B cell (primary cell): ENCODE measurements at places on chromosomes 6 and 20.

- DNase-seq, result no peak
These were observed 64.9 kb upstream of the ZNF133 start for GRCh38 chr20:18223409-18223808.

DNA sequence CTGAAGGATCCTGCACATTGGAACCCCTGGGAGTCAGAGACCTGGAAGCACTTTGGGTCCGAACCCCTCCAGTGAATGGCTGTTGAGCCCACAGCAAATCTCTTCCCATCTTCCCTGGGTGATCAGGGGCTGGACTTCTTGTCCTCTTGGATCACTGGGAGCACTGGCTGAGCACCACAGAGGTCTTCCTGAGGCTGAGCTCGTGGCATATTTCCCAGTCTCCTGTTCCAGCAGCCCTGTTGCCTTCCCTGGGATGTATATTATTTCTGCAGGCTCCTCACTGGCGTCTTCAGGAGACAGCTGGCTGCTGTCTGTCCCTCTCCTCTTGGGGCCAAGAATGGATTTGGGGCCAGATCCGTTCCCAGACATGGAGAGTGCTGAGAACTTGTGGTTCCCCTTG, 43.4 kb downstream of the PTK7 start:
- DNase-seq, result no peak

DNA sequence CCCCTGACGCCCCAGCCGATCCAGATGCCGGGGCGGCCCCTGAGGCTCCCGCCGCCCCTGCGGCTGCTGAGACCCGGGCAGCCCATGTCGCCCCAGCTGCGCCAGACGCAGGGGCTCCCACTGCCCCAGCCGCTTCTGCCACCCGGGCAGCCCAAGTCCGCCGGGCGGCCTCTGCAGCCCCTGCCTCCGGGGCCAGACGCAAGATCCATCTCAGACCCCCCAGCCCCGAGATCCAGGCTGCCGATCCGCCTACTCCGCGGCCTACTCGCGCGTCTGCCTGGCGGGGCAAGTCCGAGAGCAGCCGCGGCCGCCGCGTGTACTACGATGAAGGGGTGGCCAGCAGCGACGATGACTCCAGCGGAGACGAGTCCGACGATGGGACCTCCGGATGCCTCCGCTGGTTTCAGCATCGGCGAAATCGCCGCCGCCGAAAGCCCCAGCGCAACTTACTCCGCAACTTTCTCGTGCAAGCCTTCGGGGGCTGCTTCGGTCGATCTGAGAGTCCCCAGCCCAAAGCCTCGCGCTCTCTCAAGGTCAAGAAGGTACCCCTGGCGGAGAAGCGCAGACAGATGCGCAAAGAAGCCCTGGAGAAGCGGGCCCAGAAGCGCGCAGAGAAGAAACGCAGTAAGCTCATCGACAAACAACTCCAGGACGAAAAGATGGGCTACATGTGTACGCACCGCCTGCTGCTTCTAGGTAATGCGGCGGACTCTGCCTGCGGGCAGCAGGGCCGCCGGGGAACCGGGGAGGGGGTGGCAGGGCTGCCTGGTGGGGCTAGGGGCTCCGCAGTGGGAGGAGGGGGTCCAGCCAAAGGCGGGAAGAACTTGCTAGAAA, 2.3 kb downstream of the GNAS start:
- peak; percentile 45 for DNase-seq

GRCh38 chr20:37298190-37298939, 8.9 kb downstream of the MANBAL start:
- no peak for DNase-seq

DNA sequence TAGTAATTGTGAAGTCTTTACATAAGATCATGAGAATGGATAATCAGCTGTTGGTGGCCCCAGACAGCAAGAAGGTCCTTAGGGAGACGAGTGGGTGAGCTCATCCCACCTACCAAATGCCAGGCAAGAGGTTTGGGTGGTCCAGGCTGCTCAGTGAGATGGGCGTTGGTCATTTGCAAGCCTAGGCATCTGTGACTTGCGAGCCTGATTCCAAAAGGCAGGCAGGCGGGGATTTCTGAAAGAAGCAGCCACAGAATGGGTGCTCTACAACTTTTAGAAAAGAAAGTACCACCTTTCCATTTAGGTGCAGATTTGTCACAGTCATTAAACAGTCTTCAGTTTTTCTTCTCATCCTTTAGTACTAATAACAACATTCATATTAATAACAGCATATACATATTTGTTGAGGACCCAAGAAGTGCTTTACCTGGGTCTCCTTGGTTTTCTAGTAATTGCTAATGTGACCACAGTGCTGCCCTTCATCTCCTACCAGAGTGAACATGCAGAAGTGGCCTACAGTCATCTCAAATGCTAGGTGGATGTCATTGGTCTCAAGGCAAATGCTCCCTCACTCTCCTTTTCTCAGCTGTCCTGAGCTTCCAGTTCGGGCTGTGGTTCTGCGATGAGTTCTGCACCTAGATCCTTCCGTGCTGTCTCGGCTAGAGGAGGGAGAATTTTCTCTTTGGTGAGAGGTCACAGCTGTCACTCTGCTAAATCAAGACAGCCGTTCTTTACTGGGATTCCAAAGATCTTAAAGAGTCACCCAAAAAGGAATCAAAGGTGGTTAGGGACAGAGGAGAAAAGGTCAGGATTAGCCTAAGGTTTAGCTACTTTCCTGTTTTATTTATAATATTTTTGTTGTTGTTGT, 2.7 kb downstream of the WRNIP1 start:
- no peak for DNase-seq
